ENCODE measurements at places on chromosomes 3 and 15.

DNA sequence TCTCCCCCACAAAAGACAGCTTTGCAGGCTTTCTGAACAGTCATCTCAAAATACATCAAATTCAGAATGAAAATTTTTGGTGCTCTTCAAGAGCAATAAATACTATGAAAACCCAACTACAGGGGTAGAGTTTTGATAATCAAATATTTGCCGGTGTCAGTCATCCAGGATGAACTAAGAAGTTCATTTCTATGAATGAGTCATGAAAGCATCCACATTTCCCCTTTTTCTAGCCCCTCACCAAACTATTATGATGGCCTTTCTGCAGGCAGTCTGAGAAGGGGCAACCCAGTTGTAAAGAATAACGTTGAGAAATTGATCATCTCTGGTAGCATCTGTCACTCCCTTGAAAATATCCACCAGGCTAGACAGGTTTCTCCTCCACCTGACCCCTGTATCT lies 3.1 kb upstream of the LPCAT4 start:
- DNase-seq = no peak

GRCh38 chr15:75114796-75115195 lies 86.9 kb upstream of the C15orf39 start:
- no peak for DNase-seq

DNA sequence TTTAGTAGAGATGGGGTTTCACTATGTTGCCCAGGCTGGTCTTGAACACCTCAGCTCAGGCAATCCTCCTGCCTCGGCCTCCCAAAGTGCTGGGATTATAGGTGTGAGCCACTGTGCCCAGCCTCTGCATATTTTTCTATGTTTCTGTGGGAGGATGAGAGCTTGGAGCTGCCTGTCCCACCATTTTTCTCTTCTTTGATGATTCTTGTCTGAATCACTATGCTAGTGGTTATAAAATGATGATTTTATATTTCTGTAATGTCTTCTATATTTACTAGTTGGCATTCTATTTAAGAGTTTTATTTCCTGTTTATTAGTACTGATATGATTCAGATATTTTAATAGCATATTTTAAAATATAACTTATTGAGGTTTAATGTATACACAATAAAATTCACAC lies 69.7 kb downstream of the CHCHD6 start:
- DNase-seq = no peak

- DNase-seq = no peak
Measured at GRCh38 chr3:72891053-72891855, 3.4 kb downstream of the GXYLT2 start.

DNA sequence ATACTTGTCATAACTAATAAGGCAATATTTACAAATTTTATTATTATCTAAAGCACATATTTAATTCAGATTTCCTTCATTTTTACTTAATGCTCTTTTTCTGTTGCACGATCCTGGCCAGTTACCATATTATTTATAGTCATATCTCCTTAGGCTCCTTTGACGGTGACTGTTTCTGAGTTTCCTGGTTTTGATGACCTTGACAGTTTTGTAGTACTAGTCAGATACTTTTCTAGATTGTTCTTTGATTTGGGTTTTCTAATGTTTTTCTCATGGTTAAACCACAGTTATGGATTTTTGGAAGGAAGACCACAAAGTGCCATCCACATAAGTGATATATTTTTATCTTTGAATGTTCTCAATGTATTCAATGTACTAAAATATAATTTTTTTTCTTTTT lies 171.0 kb upstream of the NANOGP8 start:
- no peak for DNase-seq
